ENCODE measurements at places on chromosomes 6 and 20. TPM values are rescaled to one million over a fixed set of nuclear protein-coding genes. Genes with fewer than 3 reads are reported as not detected.

Gene MARCKS
- total RNA-seq, result 39.3 TPM

Gene TPX2
- 45.3 TPM for total RNA-seq

Gene MICB
- total RNA-seq, result 4.3 TPM

Gene ABT1
- total RNA-seq, result 12.9 TPM

Gene RARS2
- total RNA-seq, result 31.0 TPM

Gene TRIM40
- not detected for total RNA-seq

Gene BPHL
- 13.2 TPM for total RNA-seq

Measured in MCF 10A (cell line).